ENCODE measurements at places on chromosomes 1 and 21. TPM values are rescaled to one million over a fixed set of nuclear protein-coding genes. Genes with fewer than 3 reads are reported as not detected.

Gene SPRR1A
- not detected for total RNA-seq

Gene TNFSF18
- not detected for total RNA-seq

Gene MRPS14
- 43.7 TPM for total RNA-seq

Gene AK2
- 386 TPM for total RNA-seq

Gene DNASE2B
- total RNA-seq, result not detected

Gene YARS1
- total RNA-seq, result 309 TPM

Gene SELL
- total RNA-seq, result 262 TPM

Gene MROH9
- not detected for total RNA-seq

Gene TMOD4
- 0.69 TPM for total RNA-seq

Gene OR2W3
- not detected for total RNA-seq

Gene ACTA1
- not detected for total RNA-seq

Gene LCE2B
- not detected for total RNA-seq

Gene MYBPH
- total RNA-seq, result not detected

Gene KRTAP11-1
- total RNA-seq, result not detected

Gene ESPN
- 0.14 TPM for total RNA-seq

Gene OR2T11
- total RNA-seq, result not detected

Gene DCST1
- total RNA-seq, result not detected

Gene LRRC8B
- total RNA-seq, result 38.9 TPM

Gene CELA2A
- not detected for total RNA-seq

Gene GRIK3
- total RNA-seq, result not detected

Gene C1orf185
- not detected for total RNA-seq

Gene RER1
- total RNA-seq, result 152 TPM

Gene CLDN14
- total RNA-seq, result not detected

Gene AMPD1
- 0.23 TPM for total RNA-seq

Gene WNT9A
- total RNA-seq, result not detected

Gene KIF26B
- 0.16 TPM for total RNA-seq
